ENCODE measurements at places on chromosomes 11 and 22.

DNA sequence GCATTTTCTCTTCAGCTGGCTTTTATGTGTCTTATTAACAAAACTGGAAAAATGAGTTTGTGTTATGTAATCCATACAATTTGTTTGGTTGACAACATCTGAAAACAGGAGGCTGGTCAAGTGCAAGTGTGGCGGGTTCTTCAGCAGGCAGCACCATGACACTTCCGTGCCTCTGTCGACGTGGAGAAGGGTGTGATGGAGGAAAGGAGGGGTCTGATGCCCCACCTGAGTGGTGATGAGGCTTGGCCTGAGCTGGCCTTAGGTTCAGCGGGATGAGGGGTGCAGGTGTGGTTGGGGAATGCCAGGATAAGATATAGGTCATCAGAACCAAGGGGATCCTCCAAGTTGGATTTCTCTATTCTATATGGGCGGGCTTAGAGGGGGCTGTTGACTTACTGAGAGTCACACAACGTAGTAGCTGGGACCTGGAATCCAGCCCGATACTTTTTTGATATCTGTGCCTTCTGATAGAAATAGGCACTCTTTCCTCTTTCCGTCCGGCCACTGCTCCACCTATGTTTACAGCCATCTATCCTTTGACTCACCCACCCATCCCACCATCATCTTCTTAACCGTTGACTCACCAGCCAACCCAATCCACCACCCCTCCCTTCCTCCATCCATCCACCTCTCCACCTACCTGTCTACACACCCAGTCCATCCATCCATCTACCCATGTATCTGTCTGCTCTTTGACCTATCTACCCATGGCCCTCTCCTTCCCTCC, 29.0 kb downstream of the SHANK3 start:
- no peaks in the 10 kb centered on the region for H3K36me3 ChIP-seq
- no peak overlapping the region for H3K4me3 ChIP-seq
- no peak overlapping the region for H3K27ac ChIP-seq
- H3K4me1 ChIP-seq = peaks cover 2% of the 10 kb centered on the region

- H3K4me3 ChIP-seq = no peak overlapping the region
- H3K4me1 ChIP-seq = no peaks in the 10 kb centered on the region
- no peak overlapping the region for H3K27ac ChIP-seq
- H3K36me3 ChIP-seq = no peaks in the 10 kb centered on the region
- H3K27me3 ChIP-seq = no peaks in the 10 kb centered on the region
- no peak for DNase-seq
Observed at GRCh38 chr11:46504817-46505613, 88.8 kb downstream of the AMBRA1 start.

- no peak overlapping the region for H3K4me3 ChIP-seq
- H3K36me3 ChIP-seq = no peaks in the 10 kb centered on the region
- DNase-seq = no peak
- no peak overlapping the region for H3K27ac ChIP-seq
- H3K27me3 ChIP-seq = no peaks in the 10 kb centered on the region
Observed at GRCh38 chr22:43066844-43067385, 22.3 kb downstream of the TTLL1 start.

DNA sequence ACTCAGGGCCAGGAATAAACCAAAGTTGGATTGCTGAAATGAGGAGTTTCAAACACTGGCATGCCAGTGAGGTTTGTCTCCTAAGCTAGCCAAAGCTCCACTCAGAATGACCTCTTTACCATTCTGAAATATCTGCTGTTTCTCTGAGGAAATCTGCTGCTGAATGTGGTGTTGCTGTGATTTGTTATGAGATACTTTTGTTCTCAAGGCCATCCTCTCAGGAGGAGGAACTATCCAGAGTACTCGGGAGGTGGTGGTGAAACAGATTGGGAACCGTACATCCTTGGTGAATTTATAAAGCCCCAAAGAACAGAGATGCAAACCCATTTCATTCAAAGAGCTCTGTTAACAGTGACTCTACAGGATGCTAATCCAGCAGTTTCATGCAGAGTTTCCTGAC, 50.5 kb downstream of the BDNF start:
- no peak overlapping the region for H3K4me3 ChIP-seq
- H3K27ac ChIP-seq = no peak overlapping the region
- H3K36me3 ChIP-seq = no peaks in the 10 kb centered on the region
- H3K27me3 ChIP-seq = no peaks in the 10 kb centered on the region
- DNase-seq = no peak

GRCh38 chr11:46366260-46366659, 15.2 kb upstream of the MDK start:
- H3K36me3 ChIP-seq = peaks cover 4% of the 10 kb centered on the region
- no peak for DNase-seq
- H3K27me3 ChIP-seq = no peaks in the 10 kb centered on the region
- peak overlapping the region; percentile 59 for H3K27ac ChIP-seq
- peaks cover 61% of the 10 kb centered on the region for H3K4me1 ChIP-seq

- H3K27me3 ChIP-seq = no peaks in the 10 kb centered on the region
- peak within 1 kb of the TSS; percentile 95 for H3K27ac ChIP-seq
- peaks cover 10% of the 10 kb centered on the region for H3K4me1 ChIP-seq
- H3K36me3 ChIP-seq = peaks cover 2% of the 10 kb centered on the region
- peak within 1 kb of the TSS; percentile 94 for H3K4me3 ChIP-seq
- peak; percentile 50 for DNase-seq
Observed at GRCh38 chr11:88337181-88337986, at the start of gene CTSC. TSS of gene CTSC (minus strand) at chr11:88337736. CDS start at chr11:88337672, 64 bp downstream.

GRCh38 chr11:127996825-127997224, 590.5 kb downstream of the ETS1 start:
- no peaks in the 10 kb centered on the region for H3K27me3 ChIP-seq
- no peaks in the 10 kb centered on the region for H3K4me1 ChIP-seq
- DNase-seq = no peak

Data from Panc1 (cell line).